T-helper 9 cell (primary cell): ENCODE measurements at places on chromosomes 2 and 18.

DNA sequence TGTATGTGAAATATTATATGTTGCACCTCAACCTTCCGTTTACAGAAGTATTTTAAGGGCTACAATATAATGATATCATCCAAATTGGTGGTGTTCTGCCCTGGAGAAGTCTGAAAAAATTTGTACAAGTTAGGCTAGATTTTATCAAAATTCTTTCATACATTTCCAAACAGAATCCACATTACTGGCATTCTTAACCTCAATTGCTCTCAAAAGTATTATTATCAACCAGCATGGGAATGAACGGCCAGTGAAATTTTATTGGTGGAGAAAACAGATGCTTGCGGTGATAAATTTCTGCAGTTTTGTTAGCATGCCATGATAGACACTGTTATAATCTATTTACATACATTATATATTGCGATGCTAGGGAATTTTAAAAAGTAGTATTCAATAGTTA is 88.3 kb upstream of the TFPI start:
- no peak for DNase-seq

DNA sequence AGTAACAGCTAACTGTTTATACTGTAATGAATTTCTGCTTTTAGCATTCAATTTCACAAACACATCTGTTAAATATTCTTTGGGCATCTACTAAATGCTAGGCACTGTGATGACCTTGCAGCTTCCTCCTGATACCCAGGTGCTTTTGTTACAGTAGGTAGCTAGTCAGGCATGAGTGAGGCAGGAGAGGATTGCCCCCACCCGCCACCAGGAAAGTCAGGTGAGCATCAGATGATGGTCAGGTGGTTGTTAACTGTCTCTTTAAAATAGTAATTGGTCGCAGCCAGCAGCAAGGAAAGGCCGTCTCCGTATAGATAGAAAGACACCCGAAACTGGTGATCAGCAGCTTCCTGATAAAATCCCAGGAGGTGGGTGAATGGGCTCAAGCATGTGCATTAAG is 255.6 kb downstream of the PIEZO2 start:
- no peak for DNase-seq

DNA sequence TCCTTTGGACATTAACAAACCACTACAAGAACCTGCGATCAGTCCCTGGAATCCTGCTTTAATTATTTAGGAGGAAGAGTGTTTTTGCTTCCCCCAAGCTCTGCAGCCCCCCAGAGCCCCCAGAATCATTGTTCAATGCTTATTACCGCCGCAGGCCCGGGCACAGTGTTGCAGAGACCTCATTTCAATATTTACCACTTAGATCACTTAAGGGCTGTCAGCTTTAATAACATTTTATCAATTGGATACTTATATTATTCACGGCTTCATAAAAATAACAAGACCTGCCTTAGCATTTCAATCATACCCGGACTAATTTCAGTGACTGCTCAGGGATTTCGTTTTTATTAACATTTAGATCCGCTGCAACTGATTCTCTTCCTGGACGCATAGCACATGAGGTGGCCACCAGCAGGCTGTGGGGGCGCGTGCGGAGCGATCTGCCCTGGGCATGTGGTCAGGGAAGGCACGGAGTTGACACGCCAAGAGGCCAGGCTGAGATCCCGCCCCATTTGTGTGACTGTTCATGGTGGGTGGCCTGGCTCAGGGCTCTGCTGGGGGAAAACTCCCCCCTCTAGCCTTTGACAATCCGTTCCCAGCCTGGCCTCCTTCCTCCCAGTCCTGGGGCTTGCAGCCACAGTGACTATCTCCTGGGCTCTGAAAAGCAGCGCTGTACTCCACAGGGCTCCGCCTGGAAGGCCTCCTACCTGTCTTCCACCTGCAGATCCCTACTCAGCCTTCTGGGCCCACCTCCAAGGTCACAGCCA is 267.6 kb downstream of the SRBD1 start:
- DNase-seq: no peak

DNA sequence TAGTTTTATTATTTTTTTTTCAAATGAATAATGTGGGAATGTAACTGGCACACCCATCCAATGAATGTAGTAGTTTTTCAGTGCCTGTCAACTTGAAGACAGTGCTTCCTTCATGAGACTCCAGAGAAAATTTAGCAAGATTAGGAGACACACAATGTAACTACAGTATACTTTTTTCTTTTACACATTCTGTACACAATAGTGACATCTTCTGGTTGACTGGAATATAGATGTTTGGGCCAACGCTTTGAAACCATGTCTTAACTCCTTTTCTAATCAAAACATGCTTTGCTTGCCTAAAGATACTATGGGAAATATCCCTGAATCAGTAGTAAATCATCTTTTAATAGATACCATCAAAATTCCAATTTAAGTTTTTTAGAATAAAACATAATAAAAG is 229.5 kb upstream of the ZC3H15 start:
- no peak for DNase-seq

DNA sequence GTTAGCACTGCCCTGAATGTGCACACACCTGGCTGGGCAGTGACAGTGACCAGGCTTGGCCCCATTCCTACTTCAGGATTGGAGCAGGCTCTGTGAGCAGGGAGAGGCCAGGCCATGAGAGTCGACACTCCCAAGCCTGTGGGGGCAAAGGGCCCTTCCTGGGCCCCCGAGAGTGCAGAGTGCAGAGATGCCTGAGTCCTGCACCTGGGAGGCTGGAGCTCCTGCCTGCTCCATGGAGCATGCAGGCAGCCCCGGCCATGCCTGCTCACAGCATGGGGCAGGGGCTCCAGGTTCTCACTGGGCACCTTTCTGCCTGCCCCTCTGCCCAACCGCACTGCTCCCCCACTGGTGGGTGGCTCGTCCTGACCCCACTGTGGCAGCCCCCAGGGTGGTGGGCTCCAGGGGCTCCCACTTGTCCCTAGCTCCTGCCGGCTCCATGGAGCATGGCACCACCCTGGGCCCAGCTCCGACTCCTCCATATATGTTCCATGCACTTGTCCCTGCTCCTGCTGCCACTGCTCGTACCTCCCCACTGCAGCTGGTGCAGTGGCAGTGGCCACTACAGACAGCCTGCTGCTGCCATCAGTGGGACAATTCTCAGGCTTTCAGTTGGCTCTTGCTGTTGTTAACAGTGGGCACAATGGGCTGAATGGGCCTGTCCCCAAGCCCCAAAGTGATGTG is 282.0 kb downstream of the RPRM start:
- no peak for DNase-seq

- DNase-seq: no peak
Observed at GRCh38 chr18:28331551-28331950, 154.6 kb upstream of the CDH2 start.

DNA sequence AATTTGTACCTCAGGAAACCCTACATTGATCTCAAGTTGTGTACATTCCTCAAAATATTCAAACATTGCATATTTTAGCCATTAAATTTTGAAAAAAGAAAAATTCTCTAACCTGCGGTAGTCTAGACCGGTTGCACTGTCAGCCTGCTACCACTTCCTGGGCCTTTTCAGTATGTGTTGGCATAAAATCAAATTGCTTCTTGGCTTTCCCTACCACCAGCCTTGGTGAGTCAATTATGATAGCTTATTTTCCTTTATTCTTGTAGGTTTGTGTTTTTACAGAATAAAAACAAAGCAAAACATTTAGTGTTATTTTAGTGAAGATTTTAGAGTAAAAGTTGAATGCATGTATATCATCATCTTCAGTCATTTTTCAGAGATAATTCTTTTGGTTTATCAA is 61.2 kb downstream of the FAM171B start:
- DNase-seq: no peak

DNA sequence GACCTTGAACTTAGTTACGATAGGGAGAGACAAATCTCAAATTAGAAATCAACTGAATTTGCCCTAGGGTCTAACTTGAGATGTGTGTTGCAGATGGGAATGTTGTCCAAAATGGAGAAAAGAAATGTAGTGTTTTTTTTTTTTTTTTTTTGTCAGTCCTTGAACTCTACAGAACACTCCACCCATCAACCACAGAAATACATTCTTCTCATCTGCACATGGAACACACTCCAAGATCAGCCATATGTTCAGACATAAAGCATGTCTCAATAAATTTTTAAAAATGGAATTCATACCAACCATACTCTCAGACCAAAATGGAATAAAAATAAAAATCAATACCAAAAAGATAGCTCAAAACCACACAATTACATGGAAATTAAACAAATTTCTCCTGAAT is 526.5 kb downstream of the FBXO15 start:
- DNase-seq: no peak

DNA sequence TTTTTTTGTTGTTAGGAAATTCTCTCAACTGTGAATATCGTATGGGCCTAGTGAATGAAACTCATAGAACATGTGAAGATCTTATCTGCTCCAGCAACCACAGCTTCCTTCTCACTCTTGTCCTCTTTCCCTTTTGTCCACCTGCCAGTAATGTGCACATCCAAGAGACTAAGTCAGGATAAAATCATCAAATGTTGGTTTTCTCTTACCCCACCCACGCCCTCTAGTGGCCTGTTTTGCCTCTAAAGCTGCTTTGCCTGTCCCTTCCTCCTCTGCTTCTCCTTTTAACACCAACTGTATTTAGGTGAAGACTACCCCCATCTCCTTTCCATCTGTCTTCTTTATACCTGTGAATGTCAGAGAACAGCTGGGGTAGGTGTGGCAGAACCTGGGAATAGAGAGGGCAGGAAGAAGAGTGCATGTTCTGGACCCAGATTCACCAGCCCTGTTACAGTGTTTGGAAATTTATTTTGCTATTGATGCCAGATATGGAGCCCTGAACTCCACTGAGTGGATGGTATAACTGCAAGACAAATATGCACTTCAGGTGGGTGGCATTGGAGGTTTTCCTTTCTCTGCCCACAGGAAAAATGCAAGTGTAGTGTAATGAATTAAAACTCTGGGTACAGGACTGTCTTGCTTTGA is 8.4 kb upstream of the MGAT5 start:
- peak; percentile 78 for DNase-seq

GRCh38 chr2:220455351-220455990 is 828.0 kb downstream of the SLC4A3 start:
- DNase-seq: no peak

DNA sequence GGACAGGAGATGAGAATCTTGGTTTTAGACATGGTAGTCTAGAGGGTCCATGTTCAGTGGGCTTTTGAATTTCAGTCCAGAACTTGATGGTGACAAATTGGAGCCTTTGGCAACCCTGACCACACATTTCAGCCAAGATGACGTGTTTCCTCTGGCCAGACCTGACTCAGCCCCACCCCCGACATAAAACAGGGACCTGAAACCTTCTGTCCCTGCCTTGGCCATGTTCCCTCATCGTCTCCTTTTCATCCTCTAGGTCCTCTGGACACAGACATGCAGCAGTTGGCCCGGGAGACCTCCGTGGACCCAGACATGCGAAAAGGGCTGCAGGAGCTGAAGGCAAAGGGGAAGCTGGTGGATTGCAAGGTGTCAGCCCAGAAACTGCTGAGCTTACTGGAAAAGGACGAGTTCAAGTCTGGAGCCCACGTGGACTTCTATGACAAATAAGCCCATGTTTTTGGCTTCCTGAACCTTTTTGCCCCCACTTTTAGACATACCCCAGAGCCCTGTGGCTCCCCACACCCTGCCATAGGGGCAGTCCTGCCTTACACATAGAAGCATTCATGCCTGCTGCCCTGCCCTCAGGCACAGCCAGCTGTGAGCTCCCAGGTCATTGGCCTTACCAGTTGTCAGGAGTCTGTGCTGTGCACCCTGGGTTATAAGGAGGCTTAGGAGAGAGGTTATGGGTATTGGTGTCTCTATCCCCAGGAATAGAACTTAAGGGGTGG is 4.0 kb downstream of the SPR start:
- DNase-seq: no peak

GRCh38 chr2:176164611-176165369 is 7.7 kb downstream of the HOXD3 start:
- DNase-seq: no peak

- DNase-seq: peak; percentile 15
Observed at GRCh38 chr18:51153659-51154371, 43.7 kb downstream of the MEX3C start.

- no peak for DNase-seq
Observed at GRCh38 chr2:188668017-188668680, 306.0 kb upstream of the COL3A1 start.

DNA sequence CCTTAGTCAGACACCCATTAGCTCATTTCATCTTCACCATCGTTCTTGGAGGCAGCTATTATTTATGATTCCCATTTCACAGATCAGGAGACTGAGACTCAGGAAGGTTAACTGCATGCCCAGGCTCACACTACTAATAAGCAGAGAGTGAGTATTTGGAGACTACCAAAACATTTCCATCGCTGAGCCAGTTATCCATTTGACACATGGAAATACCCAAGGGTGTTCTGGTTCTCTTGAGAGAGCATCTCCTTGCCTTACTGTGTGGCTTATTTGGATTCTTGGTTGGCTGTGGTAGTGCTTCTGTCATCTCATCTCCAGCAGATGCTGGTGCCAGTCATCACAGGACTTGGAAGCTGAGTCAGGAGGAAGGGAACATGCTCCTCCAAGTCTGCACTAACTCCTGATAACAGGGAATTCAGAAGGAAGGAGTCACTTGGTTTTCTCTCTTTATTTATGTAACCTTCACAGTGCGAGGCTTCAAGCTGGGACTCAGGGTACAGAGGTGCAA is 55.2 kb downstream of the RASGRP3 start:
- no peak for DNase-seq

DNA sequence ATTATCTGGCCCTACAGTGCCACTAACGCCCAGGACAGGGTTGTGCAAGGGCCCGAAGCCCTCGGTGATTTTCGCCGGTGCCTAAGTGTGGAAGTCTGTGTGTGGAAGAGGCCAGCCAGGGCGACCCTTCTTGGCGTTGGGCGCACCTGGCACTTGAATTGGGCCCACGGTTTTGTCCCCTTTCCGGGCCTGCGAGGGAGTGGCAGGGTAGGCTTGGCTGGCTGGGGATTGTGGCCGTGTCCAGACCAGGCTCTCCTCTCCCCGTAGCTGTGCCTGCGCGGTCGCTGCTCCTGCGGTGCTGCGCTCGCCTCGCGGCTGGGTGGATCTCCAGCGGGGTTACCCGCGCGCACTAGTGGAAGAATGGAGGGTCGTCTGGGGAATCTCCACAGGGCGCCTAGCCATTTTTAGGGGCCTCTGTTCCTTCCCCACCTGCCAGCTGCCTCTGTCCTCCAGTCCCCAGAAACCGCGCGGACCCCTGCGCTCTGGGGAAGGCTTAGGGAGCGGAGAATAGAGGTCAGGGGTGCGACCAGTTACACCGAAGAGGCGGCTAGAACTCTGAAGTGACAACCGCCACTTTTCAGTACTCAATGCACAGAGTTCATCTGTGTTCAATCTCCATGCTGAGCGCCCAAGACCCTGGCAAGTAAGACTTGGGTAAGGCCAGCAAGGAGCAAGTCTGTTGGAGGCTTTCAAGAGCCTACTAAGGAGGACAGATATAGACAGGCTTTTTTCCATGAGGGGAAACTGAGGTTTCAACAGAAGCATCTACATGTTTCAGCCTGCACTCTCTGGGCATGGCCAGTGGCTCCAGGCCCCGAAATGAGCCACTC is 16.0 kb downstream of the EVX2 start:
- no peak for DNase-seq

DNA sequence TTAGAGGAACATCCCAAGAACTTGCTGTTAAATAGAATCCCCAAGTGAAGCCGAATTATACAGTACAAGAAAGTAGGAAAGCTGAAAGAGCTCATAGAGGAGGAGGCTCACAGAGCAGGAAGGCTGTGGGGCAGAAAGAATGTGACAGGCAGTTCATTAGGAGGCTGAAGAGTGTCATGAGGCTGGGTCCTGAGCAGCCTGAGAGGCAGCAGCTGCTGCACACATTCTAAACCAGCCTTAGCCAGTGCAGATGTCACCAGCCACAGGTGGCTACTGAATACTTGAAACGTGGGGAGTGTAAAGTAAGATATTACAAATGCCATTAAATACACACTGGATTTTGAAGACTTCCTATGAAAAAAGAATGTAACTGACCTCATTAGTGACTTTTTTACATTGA is 490.2 kb upstream of the KLHL29 start:
- DNase-seq: no peak

- no peak for DNase-seq
Observed at GRCh38 chr2:188984065-188984491, 9.9 kb downstream of the COL3A1 start.
